Endodermal cell (in vitro differentiated cells): ENCODE measurements at places on chromosomes 1 and 21.

DNA sequence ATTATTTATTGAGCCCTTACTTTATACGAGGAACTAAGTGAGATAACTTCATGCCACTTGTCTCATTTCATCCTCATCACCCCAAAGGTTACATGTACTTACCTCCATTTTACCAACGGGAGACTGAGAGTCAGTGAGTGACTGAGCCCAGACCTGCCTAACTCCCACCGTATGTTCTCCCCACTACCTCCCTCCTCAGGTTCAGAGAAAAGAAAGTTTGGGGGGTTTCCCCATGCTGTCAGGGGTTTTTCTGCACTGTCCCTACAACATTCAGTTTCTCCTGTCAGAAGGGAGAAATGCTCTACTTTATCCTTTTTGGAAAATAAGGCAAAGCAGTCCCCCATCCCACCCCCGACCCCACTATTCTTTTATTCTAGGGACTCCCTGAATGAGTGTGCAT, 32.9 kb downstream of the FAM78B start:
- DNase-seq, result no peak

GRCh38 chr1:116945996-116946395, 36.3 kb downstream of the PTGFRN start:
- no peak for DNase-seq

- DNase-seq, result no peak
These were observed 5.1 kb upstream of the LAMB3 start for GRCh38 chr1:209657140-209657879.

- DNase-seq, result no peak
These were observed 2.8 kb downstream of the SELL start for GRCh38 chr1:169708647-169709046.

DNA sequence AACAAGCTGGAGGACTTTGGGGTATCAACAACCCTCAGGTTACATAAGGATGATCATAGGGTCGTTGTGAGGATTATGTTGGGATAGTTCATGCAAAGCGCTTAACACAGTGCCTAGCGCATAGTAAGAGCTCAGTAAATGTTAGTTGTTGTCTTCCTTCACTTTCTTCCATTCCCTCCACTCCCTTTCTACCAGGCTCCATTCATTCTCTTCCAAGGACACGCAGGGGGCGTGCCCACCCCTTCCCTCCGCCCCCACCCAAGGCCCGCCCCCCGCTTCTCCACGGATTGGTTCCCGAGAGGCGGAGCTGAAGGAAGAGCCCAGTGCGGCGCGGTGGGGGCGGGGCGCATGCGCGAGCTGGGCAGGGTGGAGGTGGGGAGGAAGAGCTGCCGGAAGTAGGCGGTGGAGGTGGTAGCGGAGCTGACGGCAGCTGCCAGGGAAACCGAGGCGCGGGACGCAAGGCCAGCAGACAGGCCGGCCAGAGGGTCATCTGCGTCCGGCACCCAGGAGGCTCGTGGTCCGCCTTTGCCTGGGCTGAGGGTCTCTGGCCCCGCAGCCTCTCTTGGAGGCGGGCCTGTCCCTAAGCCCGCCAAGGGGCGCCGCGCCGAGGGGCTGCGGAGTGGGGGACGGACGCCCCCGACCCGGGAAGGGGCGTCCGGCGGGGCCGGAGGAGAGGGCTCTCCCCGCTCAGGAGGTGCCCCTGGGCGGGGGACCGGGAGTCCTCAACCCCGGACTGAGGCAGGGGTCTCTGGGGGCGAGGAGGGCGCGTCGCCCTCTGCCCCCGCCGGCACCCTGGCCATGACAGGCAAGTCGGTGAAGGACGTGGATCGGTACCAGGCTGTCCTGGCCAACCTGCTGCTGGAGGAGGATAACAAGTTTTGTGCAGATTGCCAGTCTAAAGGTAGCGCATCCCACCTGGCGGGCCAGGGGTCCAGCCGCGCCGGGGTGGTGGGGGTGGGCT, at the start of gene SMAP2:
Gene SMAP2 (plus strand): TSS at position 405 of the 961 bp plus-strand sequence. CDS start 394 bp downstream, at position 799.
- DNase-seq, result peak; percentile 99

- no peak for DNase-seq
These were observed 8.4 kb downstream of the C1orf87 start for GRCh38 chr1:60065199-60065598.

DNA sequence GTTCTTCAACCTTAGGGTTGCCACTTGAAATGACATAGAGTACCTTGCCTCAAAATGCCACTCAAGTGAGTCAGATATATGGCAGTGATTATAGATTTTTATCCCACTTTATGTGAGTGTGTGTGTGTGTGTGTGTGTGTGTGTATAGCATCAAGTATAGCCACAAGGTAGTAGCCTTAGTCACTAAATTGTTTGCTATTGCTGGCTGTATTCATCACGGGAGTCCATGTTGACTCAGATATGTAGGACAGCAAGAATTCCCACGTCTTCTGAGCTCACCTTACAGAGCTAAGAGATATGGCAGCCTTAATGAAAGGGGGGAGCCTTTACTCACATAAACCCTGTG, 9.3 kb downstream of the ETS2 start:
- no peak for DNase-seq

GRCh38 chr1:152067150-152067549, 21.7 kb downstream of the TCHHL1 start:
- no peak for DNase-seq

- no peak for DNase-seq
These were observed 783 bp upstream of the AGL start for GRCh38 chr1:99849413-99849743.

DNA sequence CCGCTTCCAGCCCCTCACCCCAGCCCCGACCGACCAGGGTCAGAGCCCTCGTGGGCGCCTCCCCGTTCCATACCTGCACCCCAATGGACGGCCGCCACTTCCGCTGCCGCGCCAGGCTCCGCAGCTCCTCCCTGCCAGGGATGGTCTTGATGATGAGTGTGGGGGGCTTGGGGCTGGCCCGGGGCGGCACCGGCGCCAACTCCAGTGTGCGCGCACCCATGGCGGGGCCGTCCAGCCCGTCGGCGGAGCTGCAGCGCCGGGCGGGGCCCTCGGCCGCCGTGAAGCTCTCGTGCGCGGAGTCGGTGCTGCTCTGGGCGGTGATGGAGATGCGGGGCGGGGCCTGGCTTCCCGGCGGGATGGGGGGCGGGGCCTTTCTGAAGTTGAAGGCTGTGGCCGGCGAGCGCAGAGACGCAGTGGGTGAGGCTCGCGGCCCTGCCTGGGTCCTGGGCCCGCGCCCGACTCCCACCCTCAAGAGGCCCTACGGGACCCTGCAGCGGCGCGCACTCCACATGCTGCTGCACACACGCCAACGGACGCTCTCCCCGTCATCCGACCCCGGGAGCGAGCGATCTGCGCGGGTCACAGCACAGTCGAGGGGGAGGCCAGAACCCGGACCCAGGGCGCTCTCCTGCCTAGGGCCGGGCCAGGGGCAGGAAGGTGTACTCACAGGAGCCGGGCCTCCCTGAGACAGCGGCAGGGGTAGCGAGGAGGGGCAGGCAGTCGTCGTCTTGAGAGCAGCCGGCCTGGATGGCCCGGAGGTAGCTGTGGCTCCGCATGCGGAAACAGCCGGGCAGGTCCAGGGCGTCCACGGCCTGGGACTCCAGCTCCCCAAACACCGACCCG, 26.1 kb upstream of the SMIM12 start:
- DNase-seq, result peak; percentile 94

GRCh38 chr1:234896477-234897389, 231.9 kb downstream of the TOMM20 start:
- no peak for DNase-seq

GRCh38 chr1:228139931-228140723, at the start of gene GUK1:
Gene GUK1, plus strand, starts transcription at chr1:228140279. Its CDS starts 24 bp downstream, at chr1:228140303.
- DNase-seq, result peak; percentile 100

- DNase-seq, result no peak
These were observed 253.1 kb upstream of the FGGY start for GRCh38 chr1:59043796-59044195.

DNA sequence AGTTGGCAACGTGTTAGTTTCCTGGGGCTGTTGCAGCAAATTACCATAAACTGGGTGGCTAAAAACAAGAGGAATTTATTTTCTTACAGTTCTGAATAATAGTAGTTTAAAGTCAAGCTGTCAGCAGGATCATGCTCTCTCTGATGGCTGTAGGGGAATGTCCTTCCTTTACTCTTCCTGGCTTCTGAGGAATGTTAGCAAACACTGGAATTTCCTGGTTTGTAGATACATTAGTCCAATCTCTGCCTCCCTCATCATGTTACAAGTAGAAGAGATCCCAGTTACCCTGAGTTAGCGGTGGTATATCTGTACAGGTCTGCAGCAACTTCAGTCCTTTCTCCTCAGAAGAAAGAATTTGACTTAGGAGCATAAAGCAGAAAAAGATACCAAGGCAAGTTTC, 2249.1 kb downstream of the NCAM2 start:
- no peak for DNase-seq

- DNase-seq, result no peak
These were observed 111.4 kb upstream of the ARTN start for GRCh38 chr1:43822040-43822690.

DNA sequence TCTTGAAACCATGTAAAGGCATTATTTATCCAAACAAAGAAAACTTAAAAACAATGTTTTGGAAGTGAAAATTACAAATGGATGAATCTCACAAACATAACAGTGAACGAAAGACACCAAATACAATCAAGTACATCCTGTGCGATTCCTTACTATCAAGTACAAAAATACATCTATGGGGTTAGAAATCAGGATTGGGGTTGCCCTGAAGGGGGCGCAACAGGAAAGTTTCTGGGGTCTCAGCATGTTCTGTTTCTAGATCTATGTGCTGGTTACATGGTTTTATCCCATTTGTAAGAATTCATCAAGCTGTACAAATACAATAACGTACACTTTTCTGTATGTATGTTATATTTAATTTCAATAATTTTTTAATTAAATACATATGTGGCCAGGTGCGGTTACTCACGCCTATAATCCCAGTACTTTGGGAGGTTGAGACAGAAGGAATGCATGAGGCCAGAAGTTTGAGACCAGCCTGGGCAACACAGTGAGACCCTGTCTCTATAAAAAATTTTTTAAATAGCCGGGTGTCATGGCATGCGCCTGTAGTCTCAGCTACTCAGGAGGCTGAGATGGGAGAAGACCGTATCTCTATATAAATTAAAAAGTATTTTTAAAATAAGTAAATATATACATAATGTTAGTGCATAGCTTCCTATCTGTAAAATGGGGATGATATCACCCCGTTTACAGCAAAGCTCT, 121.5 kb upstream of the SOD1 start:
- peak; percentile 80 for DNase-seq

DNA sequence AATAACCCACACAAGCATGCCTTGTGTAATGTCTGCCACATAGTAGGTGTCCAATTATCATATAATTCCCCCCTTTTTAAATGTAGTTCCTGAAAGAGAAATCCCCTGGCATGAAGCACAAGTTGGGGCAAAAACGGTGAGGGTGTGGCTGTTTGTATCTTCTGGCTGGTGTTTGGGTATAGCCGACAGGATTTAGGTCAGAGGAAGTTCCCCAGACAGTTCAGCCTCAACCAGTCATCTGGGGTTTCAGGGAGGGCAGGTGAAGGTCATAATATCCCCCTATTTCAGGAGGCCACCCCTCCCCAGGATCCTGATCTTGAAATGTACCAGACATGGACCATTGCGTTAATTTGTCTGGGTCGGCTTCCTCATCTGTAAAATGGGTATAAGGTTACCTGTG, 29.1 kb upstream of the JUN start:
- no peak for DNase-seq

GRCh38 chr21:24955275-24955961, 651.9 kb downstream of the MRPL39 start:
- no peak for DNase-seq

GRCh38 chr1:165635329-165635728, 4.3 kb downstream of the MGST3 start:
- DNase-seq, result no peak

- no peak for DNase-seq
These were observed 3.8 kb upstream of the S100B start for GRCh38 chr21:46608672-46609111.

DNA sequence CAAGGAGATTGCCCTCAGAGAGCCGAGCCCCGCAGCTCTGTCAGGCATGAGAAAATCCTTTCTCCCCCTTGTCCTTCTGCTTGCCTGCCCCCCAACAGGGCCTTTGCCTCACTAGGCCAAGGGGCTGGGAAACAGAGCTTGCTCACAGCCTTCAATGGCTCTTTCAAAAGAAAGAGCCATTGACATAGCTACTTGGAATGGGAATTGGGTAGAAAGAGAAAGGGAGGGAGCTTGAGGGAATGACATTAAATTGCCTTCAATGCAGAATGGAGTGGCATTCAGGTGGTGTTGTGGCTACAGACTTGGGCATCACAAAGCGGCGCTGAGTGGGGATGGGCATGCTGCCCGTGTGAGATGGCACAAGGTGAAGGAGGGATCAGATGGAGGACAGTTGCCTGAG, 13.2 kb downstream of the SYT11 start:
- no peak for DNase-seq

GRCh38 chr21:18387994-18388393, 15.6 kb downstream of the TMPRSS15 start:
- no peak for DNase-seq

- DNase-seq, result no peak
These were observed 127.7 kb upstream of the AJAP1 start for GRCh38 chr1:4526747-4527146.

GRCh38 chr21:29647353-29647781, 292.4 kb downstream of the GRIK1 start:
- DNase-seq, result no peak

- DNase-seq, result no peak
These were observed 14.2 kb upstream of the TTC22 start for GRCh38 chr1:54815086-54815876.
